T-helper 17 cell (primary cell): ENCODE measurements at places on chromosomes 12 and 14.

GRCh38 chr12:111327474-111327873 is 41.4 kb downstream of the PHETA1 start:
- no peak for DNase-seq

DNA sequence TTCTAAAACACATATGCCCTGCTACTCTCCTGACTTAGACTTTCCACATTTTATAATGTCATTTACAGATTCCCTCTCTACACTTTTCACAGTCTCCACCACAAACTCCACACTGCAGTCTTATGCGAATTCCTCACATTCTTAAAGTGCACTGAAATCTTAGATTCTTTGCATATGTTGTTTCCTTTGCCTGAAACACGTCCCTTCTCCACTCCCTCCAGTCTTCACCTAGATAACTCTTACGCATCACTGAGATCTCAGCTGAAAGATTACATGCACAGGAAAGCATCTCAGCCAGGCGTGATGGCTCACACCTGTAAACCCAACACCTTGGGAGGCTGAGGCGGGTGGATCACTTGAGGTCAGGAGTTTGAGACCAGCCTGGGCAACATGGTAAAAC is 3.8 kb upstream of the ARHGAP9 start:
- no peak for DNase-seq

DNA sequence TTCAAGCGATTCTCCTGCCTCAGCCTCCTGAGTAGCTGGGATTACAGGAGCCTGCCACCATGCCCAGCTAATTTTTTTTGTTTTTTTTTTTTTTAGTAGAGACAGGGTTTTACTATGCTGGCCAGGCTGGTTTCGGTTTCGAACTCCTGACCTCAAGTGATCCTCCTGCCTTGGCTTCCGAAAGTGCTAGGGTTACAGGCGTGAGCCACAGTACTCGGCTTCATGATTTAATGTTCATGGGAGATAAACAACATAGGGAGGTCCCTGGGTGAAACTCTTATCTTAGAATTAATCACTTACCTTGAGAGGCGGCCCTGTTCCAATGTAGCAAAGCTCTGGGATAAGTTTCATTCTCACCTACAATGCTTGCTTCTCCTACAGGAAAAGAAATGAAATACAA is 48.3 kb downstream of the SEL1L start:
- no peak for DNase-seq

DNA sequence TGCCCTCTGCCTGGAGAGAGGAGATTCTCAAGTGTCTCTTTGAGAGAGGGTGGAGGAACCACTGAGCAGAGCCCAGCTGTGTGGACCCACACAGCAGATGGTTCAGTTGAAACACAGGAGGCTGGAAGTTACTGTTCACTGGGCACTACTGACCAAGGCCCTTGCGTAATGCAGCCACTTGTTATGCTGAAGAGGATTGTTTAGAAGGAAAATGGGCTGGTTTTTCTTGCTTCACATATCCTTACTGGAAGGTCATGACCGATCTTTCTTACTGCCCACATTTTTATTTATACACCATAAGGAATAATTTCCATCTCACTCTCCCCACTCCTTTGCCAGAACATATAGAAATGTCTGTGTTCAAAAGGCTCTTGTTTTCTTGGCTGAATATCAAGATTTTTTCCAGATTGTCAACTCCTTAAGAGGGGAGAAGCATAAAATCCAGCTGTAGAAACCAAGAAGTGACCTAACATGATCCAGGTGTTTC is 375.1 kb upstream of the DDHD1 start:
- no peak for DNase-seq

GRCh38 chr12:1044199-1044598 is 53.2 kb downstream of the ERC1 start:
- DNase-seq = no peak

- no peak for DNase-seq
Measured at GRCh38 chr12:78210894-78211302, 380.2 kb downstream of the NAV3 start.

- DNase-seq = no peak
Measured at GRCh38 chr14:58568322-58568721, 69.4 kb upstream of the DACT1 start.

DNA sequence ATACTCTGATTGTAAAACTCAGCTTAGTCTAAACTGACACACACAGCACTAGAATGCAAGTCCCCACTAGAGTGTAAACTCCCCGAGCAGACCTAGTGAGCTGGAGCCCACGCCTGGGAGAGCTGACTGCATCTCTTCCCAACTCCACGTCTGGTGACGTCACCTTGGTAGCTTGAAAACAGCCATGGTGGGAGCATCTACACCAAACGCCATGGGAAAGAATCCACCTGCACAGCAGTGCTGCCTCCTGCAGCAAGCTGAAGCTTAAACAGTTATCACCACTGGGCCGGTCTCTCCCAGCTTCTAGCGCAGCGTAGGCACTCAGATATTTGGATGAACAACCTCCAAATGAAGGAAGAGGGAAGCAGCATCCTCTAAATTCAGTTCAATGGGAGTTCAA is 4.3 kb upstream of the PAPLN start:
- DNase-seq = no peak

DNA sequence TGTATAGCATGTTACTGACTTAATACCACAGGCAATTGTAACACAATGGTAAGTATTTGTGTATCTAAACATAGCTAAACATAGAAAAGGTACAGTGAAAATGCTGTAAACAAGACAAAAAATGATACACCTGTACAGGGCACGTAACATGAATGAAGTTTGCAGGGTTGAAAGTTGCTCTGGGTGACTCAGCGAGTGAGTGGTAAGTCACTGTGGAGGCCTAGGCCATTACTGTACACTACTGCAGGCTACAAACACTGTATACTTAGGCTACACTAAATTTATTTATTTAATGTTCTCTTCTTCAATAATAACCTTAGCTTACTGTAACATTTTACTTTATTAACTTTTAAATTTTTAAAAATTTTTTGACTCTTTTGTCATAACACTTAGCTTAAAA is 158.4 kb downstream of the IPO8 start:
- DNase-seq = no peak

GRCh38 chr14:76421662-76422061 is 45.7 kb downstream of the ESRRB start:
- DNase-seq = no peak

DNA sequence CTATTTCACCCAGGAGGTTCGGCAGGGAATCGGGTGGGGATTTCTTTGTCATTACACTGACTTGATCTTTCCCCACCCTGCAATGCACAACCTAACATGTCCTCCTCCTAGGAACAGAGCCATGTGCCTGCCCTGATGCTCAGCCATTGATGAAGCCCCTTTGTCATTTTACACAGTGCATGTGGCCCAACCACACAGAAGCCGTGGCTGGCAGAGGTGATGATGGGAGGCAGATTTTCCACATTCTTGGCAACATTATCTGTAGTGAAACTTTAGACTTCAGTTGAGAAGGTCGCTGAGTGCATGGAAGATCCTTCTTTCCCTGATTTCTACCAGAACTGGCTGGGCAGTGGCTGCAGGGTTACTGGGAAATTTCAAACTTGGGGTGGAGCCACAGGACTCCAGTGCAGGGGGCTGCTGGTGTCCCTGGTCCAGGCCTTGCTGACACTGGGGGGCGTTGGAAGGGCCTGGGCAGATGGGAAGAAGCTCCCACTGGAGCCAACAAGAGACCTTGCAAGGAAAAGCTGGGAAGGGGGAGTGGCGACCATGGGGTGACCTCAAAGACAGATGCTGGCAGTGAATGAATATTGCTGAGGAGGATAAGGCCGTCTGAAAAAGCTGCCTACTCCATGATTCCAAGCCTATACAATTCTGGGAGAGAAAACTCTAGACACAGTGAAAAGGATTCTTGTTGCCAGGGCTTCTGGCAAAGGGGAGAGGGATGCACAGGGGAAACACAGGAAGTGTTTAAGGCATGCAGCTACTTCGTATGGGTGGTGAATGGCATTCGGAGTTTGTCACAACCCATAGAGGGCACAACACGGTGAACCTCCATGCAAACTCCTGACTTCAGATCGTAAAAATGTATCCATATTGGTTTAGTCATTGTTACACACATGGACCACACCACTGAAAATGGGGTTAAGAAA is 41.8 kb upstream of the P2RX7 start:
- DNase-seq = no peak

DNA sequence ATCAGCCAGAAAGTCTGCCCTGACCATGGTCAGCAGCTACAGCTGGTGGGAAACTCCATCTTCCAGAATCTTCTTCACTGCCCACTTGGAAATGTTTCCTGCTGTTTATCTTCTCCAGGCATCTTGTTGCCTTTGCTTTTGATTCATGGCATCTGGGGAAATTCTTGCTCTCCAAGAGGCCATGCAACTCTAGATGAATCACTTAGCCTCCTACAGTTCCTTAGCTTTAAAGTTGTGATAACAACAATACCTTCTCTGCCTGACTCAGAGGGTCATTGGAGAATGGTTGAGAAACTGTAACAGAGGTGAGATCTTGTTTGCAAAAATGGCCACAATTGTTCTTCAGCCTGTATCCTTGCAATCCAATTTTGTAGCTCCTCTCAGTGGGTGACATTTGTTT is 121.0 kb upstream of the VRK1 start:
- DNase-seq = no peak

- no peak for DNase-seq
Measured at GRCh38 chr14:90458536-90458935, 61.7 kb downstream of the CALM1 start.
